H9 (cell line): ENCODE measurements at places on chromosomes 4 and X. TPM values are rescaled to one million over a fixed set of nuclear protein-coding genes. Genes with fewer than 3 reads are reported as not detected.

The CTAG1A gene
- not detected in 2 replicates for total RNA-seq

The MAGEC1 gene
- not detected in 2 replicates for total RNA-seq

The ANOS1 gene
- total RNA-seq, result 51.0 and 54.9 TPM in 2 replicates

The FAM47E gene
- total RNA-seq, result 1.0 and 2.0 TPM in 2 replicates

The GYPE gene
- not detected in 2 replicates for total RNA-seq

The ITGB1BP2 gene
- 3.7 and 5.0 TPM in 2 replicates for total RNA-seq

The TBX22 gene
- total RNA-seq, result 0.55 and 0.81 TPM in 2 replicates

The TMPRSS11B gene
- not detected in 2 replicates for total RNA-seq

The SYTL5 gene
- total RNA-seq, result 0.15 TPM in 2 replicates

The H2BW2 gene
- total RNA-seq, result not detected in 2 replicates

The TLR1 gene
- total RNA-seq, result not detected in 2 replicates

DNA sequence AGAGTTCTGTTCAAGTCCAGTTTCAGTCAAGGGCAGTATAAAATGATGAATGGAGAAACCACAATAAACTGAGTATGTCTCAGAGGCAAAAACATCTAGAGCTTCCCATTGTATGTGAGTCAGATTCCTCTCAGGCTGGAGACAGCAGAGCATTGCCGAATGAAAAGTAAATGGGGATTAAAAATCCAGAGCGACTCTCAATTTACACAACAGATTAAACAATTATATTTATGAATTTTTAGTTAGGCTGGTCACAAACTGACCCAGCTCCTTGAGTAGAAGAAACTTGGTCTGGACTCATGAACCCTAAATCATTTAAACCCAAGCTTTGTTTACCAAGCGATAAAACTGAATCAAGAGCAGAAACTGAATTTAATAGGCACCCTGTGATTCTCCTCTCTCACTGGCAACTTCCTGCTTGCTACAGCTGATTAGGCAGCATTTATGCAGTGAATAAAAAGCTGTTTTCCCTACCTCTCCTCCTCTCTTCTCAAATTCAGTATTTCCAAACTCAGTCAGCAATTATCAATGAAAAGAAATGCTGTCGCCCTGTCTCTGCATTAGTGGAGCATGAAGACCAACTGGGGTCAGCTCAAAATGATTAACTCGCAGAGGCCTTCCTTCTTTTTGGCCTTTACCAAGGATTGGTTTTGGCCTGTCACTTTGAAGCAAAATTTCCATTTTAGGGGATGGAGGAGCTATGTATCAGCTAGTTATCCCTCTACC, 568.0 kb downstream of the PDHA2 start:
- H3K36me3 ChIP-seq, result no peaks in the 10 kb centered on the region
- H3K27me3 ChIP-seq, result no peaks in the 10 kb centered on the region
- no peaks in the 10 kb centered on the region for H3K4me1 ChIP-seq
- DNase-seq, result no peak

- DNase-seq, result no peak
- H3K27ac ChIP-seq, result no peak overlapping the region
- no peaks in the 10 kb centered on the region for H3K27me3 ChIP-seq
Measured at GRCh38 chr4:24896977-24897376, 15.9 kb downstream of the CCDC149 start.

DNA sequence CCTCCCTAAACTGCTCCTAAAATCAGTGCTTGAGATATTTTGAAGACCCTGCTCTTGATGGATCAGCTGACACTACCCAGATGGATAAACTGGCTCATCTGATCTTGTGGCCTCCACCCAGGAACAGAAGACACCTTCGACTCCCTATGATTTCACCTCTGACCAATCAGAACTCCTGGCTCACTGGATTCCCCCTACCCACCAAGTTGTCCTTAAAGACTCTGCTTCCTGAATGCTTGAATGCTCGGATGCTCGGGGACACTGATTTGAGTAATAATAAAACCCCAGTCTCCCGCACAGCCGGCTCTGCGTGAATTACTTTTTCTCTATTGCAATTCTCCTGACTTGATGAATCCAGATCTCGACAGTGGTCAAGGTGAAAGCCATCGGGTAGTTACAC, 12.0 kb upstream of the RPS3A start:
- no peaks in the 10 kb centered on the region for H3K27me3 ChIP-seq
- no peak overlapping the region for H3K4me3 ChIP-seq
- H3K27ac ChIP-seq, result no peak overlapping the region
- H3K4me1 ChIP-seq, result no peaks in the 10 kb centered on the region; the same call in 1 of the 2 replicates

DNA sequence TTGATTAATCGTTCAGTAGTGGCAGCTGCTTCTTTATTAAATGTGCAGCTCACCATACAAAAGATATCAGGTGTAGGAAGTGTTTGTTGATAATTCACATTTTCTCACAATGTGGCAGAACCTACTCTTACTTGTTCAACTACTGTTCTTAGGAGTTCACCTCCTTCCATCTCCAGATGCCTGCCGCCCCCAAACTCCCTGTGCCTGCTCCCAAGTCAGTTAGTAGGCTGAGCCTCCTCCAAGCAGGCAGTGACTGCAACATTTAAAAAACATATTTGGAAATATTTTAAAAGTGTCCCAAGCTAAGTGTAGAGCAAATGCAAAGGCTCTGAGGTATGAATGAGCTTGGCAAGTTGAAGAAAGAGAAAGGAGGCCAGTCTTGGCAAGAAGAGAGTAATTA, 100.2 kb downstream of the AFF2 start:
- no peak for DNase-seq
- H3K27me3 ChIP-seq, result no peaks in the 10 kb centered on the region
- H3K4me1 ChIP-seq, result no peaks in the 10 kb centered on the region

DNA sequence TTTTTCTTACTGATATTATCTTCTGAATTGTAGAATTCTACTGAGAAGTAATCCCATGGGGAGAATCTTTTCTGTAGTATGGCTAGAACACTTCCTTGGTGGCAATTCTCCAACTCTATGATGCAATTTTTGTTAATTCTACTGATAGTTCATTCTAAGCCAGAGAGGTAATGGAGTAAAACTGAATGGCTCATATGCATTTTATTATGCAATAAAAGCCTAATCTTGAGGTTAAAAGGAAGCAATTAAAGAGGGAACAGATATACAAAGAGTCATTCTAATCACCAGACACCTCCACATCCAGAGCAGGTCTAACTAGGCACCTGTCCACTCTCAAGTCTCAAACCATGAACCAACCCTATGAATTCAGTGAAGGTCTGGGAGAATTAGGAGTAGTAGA, 9.7 kb downstream of the RAP2C start:
- no peaks in the 10 kb centered on the region for H3K27me3 ChIP-seq
- H3K4me3 ChIP-seq, result no peak overlapping the region
- DNase-seq, result no peak
- no peak overlapping the region for H3K27ac ChIP-seq
- H3K36me3 ChIP-seq, result peaks cover 20% of the 10 kb centered on the region; the same call in 2 of the 3 replicates
- no peaks in the 10 kb centered on the region for H3K4me1 ChIP-seq

GRCh38 chr4:113090954-113091353, 41.5 kb downstream of the ANK2 start:
- H3K4me3 ChIP-seq, result no peak overlapping the region
- H3K27ac ChIP-seq, result no peak overlapping the region
- no peaks in the 10 kb centered on the region for H3K27me3 ChIP-seq
- no peaks in the 10 kb centered on the region for H3K4me1 ChIP-seq
- H3K36me3 ChIP-seq, result no peaks in the 10 kb centered on the region
- DNase-seq, result no peak

- H3K36me3 ChIP-seq, result peaks cover 33% of the 10 kb centered on the region
- H3K27me3 ChIP-seq, result no peaks in the 10 kb centered on the region
- DNase-seq, result no peak
- no peaks in the 10 kb centered on the region for H3K4me1 ChIP-seq
Measured at GRCh38 chr4:177128306-177128705, 181.4 kb upstream of the NEIL3 start.

DNA sequence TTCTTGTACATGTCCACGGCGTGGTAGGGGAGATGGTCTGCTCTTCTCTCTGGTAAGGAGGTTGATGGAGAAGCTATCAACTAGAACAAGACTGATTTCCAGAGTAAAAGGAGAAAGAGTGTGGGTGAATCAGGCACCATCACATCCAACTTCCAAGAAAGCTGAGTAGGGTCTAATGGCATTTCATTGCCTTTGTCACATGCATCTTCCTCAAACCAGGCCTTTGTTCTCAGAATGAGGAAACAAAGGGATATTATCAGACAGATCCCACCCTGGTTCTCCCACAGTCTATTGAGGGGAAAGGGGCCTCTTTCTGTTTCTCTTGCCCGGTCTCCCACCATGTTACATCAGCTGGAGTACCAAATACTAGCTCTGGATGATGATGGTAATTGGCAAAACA, 160.2 kb upstream of the RBPJ start:
- no peaks in the 10 kb centered on the region for H3K4me1 ChIP-seq
- H3K36me3 ChIP-seq, result no peaks in the 10 kb centered on the region
- no peak overlapping the region for H3K27ac ChIP-seq
- H3K4me3 ChIP-seq, result no peak overlapping the region
- no peak for DNase-seq
- no peaks in the 10 kb centered on the region for H3K27me3 ChIP-seq

GRCh38 chr4:121551271-121551670, 145.5 kb downstream of the ANXA5 start:
- H3K4me3 ChIP-seq, result no peak overlapping the region
- no peak overlapping the region for H3K27ac ChIP-seq

- no peak overlapping the region for H3K27ac ChIP-seq
- H3K4me3 ChIP-seq, result no peak overlapping the region
- peak; percentile 39 for DNase-seq
Measured at GRCh38 chr4:48116582-48116981, 17.5 kb downstream of the TXK start.

GRCh38 chr4:6956087-6956433, 46.4 kb downstream of the TBC1D14 start:
- H3K4me1 ChIP-seq, result peaks cover 1% of the 10 kb centered on the region; the same call in 1 of the 2 replicates
- H3K27ac ChIP-seq, result no peak overlapping the region
- no peak for DNase-seq
- no peaks in the 10 kb centered on the region for H3K36me3 ChIP-seq
- H3K4me3 ChIP-seq, result no peak overlapping the region
- no peaks in the 10 kb centered on the region for H3K27me3 ChIP-seq

GRCh38 chr4:26139310-26139924, 181.4 kb upstream of the RBPJ start:
- H3K4me1 ChIP-seq, result no peaks in the 10 kb centered on the region
- no peak for DNase-seq
- H3K27me3 ChIP-seq, result no peaks in the 10 kb centered on the region
- no peak overlapping the region for H3K27ac ChIP-seq
- H3K36me3 ChIP-seq, result no peaks in the 10 kb centered on the region

GRCh38 chrX:25650216-25650820, 487.8 kb upstream of the MAGEB18 start:
- no peak overlapping the region for H3K4me3 ChIP-seq
- no peak for DNase-seq
- H3K27ac ChIP-seq, result no peak overlapping the region
- no peaks in the 10 kb centered on the region; the same call in 1 of the 2 replicates for H3K36me3 ChIP-seq
- H3K4me1 ChIP-seq, result no peaks in the 10 kb centered on the region

GRCh38 chr4:3040452-3041191, 33.7 kb downstream of the HTT-AS start:
- no peaks in the 10 kb centered on the region for H3K27me3 ChIP-seq
- no peaks in the 10 kb centered on the region; the same call in 1 of the 2 replicates for H3K4me1 ChIP-seq
- no peak for DNase-seq
- no peaks in the 10 kb centered on the region for H3K36me3 ChIP-seq
- no peak overlapping the region for H3K4me3 ChIP-seq

DNA sequence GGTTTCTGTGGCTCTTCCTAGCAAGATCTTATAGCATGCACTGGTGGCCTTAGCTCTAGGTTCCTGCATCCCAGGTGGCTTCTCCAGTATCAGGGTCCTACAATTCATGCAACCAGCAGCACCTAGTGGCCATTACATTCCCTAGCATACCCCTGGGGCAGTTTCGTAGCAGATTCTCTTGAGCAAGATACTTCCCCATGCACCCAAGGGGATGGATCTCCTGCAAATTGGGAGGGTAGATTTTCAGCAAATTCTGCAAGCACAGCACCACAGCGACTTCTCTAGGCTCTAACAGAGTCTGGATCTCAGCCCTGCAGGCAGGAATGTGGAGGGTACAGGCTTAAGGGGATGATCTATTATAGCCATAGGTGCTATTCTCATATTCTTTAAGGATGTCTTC, 13.1 kb upstream of the SLC9B1 start:
- peak; percentile 77 for DNase-seq
- no peaks in the 10 kb centered on the region for H3K36me3 ChIP-seq
- no peak overlapping the region for H3K27ac ChIP-seq
- no peaks in the 10 kb centered on the region for H3K4me1 ChIP-seq
- no peaks in the 10 kb centered on the region for H3K27me3 ChIP-seq

- DNase-seq, result peak; percentile 76
- H3K4me3 ChIP-seq, result no peak overlapping the region; the same call in 1 of the 2 replicates
- H3K4me1 ChIP-seq, result no peaks in the 10 kb centered on the region; the same call in none of the 2 replicates
- no peak overlapping the region for H3K27ac ChIP-seq
- H3K36me3 ChIP-seq, result peaks cover 23% of the 10 kb centered on the region
Measured at GRCh38 chrX:153875391-153876111, 10.4 kb downstream of the L1CAM start.

DNA sequence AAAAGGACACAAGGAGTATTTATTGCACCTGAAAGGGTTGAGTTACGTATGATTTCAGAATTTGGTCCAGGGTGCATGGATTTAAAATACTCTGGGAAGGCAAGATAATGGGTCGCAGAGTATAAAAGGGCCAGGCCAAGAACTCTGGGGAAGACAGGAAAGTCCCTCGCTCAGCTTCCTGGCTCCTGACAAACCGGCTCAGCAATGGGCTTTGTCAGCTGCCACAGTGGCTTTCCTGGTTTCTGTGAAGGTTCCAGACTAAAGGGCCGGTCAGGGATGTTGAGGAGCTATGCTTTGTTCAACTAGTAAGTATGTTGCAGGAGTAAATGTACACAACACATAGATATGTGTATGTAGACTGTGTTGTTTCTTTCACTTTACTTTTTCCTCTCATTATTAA, 154.4 kb upstream of the ETNPPL start:
- H3K36me3 ChIP-seq, result no peaks in the 10 kb centered on the region
- H3K4me3 ChIP-seq, result no peak overlapping the region
- no peaks in the 10 kb centered on the region for H3K27me3 ChIP-seq

DNA sequence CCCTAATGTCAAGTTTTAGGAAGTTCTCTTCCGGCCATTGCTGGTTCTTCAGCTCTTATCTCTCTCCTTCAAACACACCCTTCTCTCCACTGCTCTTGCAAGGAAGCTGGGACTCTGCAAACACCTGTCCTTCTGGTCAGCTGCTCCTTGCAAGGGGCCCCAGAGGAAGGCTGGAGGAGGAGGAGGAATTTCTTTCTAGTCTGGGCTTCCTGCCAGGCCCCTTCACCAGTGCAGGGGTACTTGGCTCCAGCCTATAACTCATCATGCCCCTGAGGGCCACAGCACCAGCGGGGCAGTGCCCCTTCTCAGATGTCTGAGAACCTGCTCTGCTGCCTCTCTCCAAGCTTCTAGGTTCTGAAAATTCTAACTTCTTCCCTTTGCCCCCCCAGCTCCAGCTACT, 46.7 kb downstream of the REELD1 start:
- H3K4me3 ChIP-seq, result no peak overlapping the region
- no peaks in the 10 kb centered on the region for H3K27me3 ChIP-seq
- DNase-seq, result no peak
- no peaks in the 10 kb centered on the region for H3K36me3 ChIP-seq
- H3K4me1 ChIP-seq, result no peaks in the 10 kb centered on the region

DNA sequence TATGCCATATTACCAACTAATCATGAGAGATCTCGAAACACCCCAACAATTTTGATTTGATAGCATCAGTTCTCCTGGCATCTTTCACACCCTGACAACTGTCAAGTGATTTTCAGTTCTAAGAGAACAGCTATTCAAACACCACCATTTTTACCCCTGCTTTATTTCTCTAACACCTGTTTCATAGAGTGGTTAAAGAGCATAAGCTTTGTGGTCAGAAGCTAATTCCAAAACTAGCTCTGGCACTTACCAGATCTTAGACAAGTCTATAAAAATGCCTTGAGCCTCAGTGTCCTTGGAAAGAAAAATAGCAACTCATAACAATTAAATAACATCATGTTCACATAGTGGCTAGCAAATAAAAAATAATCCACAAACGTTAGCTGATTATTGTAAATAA, 17.9 kb downstream of the PPA2 start:
- no peaks in the 10 kb centered on the region for H3K27me3 ChIP-seq
- H3K36me3 ChIP-seq, result peaks cover 3% of the 10 kb centered on the region; the same call in 1 of the 3 replicates
- no peak overlapping the region for H3K4me3 ChIP-seq
- H3K4me1 ChIP-seq, result no peaks in the 10 kb centered on the region
